ENCODE measurements at places on chromosomes 2 and 18.

- no peak for DNase-seq
These were observed 63.9 kb downstream of the ARHGAP28 start for GRCh38 chr18:6793455-6793854.

DNA sequence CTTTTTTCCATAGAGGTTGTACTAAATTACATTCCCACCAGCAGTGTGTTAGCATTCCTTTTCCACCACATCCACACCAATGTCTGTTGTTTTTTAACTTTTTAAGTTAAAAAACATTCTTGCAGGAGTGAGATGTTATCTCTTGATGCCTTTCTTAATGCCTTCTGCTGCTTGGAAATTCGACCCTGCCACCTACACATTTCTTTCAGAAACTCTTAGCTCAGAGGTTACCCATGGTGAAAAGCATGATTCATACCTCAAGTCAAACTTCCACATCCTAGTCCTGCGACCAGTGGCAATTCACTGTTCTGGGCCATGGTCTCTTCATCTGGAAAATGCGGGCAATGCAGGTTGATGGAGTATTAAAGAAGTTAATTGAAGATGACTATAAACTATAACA, 12.7 kb upstream of the HNMT start:
- no peak for DNase-seq

GRCh38 chr2:153823880-153824279, 47.8 kb upstream of the GALNT13 start:
- no peak for DNase-seq

- no peak for DNase-seq
These were observed 66.6 kb downstream of the GYPC start for GRCh38 chr2:126722546-126722945.

GRCh38 chr2:226771067-226771466, 28.6 kb downstream of the IRS1 start:
- no peak for DNase-seq

GRCh38 chr2:205372141-205372540, 310.2 kb upstream of the NRP2 start:
- DNase-seq: no peak

GRCh38 chr18:13305301-13305700, 86.7 kb downstream of the LDLRAD4 start:
- DNase-seq: no peak

DNA sequence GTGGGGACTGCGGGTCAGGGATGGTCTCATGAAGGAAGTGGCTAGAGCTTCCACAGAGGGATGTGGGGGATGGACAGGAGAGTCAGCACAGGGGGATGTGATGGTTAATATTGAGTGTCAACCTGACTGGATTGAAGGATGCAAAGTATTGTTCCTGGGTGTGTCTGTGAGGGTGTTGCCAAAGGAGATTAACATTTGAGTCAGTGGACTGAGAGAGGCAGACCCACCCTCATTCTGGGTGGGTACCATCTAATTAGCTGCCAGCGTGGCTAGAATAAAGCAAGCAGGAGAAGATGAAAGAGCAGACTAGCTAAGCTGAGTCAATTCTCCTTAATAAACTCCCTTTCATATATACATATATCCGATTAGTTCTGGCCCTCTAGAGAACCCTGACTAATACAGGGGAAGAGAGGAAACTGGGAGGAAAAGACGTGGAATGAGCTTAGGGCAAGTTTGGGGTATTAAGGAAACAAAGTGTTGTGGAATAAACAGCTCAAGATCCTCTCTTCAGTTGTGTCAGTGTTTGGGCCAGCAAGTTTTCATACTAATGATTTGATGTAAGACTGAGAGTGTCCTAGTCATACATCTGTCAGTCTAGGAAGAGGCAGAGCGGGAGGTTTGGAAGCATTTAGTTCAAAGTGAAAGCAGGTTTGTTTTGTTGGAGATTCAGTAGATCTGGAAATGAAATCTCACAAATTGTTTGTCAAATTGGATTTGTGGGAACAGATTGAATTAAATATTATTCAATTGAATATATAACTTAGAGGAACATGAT, 135.2 kb upstream of the NT5C1B start:
- no peak for DNase-seq

GRCh38 chr2:190052307-190052706, 10.2 kb downstream of the MSTN start:
- no peak for DNase-seq

GRCh38 chr2:100645695-100646429, 83.1 kb downstream of the PDCL3 start:
- no peak for DNase-seq

GRCh38 chr18:41999751-42000150, 44.7 kb downstream of the PIK3C3 start:
- DNase-seq: no peak

DNA sequence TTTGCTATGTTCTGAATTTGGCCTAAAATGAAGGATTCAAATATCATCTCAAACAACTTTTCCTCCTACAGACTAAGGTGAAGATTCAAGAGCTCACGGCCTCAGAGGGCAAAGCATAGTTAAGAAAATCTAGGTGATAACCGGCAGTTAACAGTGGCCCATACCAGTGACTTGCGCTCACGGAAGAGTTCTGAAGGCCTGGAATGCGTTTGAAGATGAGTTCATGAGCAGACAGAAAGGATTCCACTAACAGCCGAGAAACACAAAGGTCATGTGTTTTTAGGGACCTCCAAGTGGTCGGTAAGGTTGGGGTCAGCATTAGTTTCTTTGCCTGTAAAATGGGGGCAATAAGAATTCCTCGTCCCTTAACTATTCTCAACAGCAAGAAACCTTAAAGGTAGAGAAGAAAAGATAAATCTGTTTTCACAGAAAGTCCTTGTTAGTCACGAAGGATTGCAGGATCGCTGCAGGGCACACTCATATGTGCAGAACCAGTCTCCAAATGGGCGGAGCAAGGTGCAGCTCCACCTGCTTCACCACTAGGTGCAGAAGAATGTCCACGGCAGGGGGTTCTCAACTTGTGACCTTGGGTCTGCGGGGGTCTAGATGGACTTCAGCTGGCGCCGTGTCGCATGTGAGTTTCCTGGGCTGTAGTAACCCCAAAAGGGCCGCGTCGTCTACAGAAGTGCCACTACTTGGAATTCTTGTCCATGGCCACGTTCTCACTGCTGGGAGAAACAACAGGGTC, 708 bp upstream of the RPIA start:
- DNase-seq: peak; percentile 33

- peak; percentile 74 for DNase-seq
These were observed 50.2 kb downstream of the UNC80 start for GRCh38 chr2:209821806-209822205.

DNA sequence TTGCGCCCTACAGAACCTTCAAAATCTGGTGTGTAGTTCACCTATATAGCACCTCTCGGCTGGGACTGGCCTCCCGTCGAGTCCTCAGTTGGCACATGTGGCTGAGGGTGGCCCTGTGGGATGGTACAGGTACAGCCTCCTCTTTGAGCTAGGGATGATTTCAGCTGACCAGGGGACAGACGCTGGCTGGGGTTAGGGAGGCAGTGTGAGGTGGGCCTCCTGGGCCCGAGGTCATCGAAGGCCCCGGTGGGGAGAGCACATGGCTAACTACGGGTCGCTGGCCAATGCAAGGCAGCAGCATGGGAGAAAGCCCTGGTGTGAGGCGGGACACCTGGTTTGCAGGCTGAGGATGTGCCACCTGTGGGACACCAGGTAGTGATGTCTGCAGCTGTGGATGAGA, 304.8 kb downstream of the GBX2 start:
- DNase-seq: no peak

DNA sequence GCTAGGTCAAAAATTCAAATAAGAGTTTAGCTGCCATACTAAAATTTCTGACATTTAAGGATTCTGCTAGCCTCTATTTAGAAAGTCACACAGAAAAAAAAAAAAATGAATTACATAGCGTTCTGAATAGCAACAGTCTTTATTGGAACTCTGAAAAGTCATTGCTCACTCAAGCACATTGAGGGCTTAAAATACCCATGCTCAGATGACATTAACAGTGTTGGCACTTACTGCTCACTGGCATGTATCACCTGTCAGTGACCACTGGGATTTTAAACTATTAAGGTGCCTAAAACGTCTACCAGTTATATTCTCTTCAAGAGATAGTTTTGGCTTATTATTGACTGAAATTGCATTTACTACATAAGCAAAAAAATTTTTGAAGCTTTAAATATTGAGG, 468.0 kb upstream of the SPHKAP start:
- DNase-seq: no peak

DNA sequence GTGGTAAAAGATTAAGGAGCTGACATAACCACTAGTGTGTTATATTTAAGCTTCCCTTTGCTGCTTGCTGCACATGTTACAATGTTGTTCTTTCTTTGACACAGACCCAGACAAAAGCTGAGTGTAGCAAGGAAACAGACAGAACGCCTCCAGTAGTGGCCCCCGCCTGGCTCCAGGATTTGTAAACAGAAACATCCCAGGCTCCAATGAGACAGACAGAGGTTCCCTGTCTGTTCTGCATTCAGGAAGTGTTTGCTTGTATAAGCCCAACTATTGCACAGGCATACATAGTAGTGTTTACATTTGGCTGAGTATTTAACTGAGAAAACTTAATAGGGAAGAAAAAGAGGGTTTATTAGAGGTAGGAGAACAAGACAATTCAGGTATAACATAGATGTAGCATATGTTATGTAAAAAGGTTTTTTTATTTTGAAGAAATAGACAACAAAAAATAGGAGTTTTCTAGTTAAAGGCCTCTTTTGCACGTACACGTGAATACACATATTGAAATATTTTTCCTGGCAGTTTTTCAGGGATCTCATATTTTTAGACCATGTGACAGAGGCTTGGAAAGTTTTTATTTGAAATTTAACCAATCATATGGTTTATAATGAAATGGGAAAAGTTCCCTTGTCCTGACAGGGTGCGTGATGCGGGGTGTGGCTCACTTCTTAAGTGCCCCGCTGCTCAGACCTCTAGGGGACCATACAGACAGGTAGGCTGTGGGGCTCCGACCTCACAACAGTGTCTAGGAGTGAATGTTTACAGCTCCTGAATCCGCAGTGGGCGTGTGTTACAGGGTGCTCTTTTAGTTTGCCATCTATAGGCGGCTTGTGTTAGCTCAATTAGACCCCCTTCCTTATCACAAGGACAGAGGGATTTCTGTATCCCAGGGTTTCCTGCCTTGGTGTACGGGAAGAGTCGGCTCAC, 118.4 kb downstream of the BMPR2 start:
- DNase-seq: no peak

GRCh38 chr2:174863183-174863582, 98.9 kb upstream of the CHRNA1 start:
- no peak for DNase-seq

GRCh38 chr2:86623043-86623493, 597 bp downstream of the RNF103 start:
- DNase-seq: no peak

DNA sequence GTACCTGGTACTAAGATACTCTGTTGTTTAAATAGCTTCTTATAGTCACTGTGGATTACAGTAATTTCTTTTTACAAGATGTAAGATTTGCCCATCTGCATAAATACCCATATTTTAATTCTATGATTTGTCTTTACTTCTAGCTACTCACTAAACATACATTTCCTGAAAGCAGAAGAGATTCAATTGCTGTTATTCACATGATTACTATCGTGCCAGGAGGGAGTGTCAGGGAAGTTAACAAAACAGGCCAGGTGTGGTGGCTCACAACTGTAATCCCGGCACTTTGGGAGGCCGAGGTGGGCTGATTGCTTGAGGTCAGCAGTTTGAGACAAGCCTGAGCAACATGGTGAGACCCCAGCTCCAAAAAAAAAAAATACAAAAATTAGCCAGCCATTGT, 33.8 kb downstream of the PRKCE start:
- no peak for DNase-seq

DNA sequence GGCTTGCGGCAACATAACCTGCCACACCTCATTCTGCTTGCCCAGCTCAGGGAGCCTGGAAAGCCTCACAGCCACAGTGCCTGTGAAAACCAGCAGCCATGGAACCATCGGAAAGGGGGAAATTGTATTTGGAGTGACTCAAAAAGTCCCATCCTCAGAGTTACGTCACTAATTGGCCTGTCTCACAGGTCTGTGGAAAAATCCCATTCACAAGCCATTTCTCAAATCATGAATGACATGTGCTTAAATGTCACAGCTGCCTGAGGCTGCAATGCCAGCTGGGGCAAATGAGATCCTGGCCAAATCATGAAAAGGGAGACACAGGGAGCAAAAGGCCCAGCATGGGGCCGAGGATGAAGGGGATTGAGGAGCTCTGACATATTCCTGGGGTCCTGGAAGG, 486.9 kb upstream of the RAB6C start:
- DNase-seq: no peak

GRCh38 chr2:204177977-204178522, 241.5 kb downstream of the ICOS start:
- peak; percentile 29 for DNase-seq

DNA sequence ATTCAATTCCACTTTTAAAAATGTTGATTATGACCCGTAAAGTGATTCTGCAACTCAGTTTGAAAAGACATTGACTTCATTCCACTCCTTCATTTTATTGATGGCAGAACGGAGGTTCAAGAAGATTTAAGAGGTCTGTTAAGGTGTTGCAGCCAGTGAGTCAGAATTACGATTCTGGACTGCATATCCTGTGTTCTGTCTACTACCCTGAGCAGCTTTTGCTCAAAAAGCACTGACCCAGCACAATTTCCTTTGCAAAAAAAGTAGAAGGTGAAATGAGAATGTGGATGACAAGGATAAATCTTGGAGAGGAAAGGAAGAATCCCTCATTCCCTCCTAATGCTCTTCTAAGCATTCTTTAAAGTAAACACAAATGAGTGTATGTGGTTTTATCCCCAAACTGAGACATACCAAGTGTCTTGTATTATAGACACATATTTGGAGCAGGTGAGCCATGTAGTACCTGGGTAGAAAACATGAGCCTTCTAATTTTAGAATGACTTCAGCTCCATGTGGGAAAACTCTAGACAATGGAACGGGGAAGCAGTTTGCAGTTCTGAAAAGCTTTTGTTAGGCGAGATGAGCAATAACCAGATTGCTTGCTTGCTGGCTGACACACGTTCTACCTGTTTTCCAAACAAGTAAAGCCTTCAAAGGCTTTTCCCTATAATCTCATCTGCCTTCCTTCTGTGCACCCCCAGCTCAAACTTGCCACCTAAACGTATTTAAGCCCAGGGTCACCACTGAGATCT, 44.7 kb downstream of the TGFA start:
- DNase-seq: no peak

GRCh38 chr18:78099979-78100588, 850.4 kb downstream of the GALR1 start:
- no peak for DNase-seq

GRCh38 chr18:42271647-42272414, 316.8 kb downstream of the PIK3C3 start:
- no peak for DNase-seq
